ENCODE measurements at places on chromosomes 2 and 18.

DNA sequence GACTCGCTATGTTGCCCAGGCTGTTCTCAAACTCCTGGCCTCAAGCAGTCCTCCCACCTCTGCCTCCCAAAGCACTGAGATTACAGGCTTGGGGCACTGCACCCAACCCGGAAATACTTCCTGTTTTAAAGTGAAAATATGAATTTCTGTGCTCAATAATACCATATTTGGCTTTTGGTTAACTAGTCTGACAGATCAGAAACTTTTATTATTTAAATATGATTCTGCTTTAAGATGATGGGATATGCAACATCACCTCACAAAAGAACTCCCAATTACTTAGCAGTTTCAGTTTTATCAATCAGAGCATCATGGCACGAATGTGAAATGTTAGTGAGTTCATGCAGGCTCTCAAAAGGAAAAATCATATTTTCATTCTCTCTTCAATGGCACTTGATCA, 120.6 kb downstream of the PTRHD1 start:
- DNase-seq = no peak

- DNase-seq = no peak
Observed at GRCh38 chr2:31322371-31322770, 88.4 kb downstream of the EHD3 start.

DNA sequence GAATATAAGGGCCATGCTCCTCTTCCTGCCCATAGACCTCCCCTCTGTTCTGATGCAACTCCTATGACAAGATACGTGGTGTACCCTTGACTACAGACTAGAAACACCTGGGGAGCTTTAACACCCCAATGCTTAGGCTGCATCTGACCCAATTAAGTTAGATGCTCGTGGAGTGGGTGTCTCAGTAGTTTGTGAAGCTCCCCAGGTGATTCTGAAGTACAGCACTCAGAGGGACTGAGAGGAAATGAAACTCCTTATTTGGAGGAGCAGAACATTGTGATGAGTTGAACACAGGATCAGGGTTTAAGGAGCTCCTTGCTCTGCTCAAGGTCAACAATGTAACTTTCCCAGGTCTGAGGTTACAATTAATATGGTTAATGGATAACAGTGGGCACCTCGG, 80.3 kb upstream of the TTC39C start:
- no peak for DNase-seq

GRCh38 chr18:36075862-36076587, 8.7 kb upstream of the RPRD1A start:
- DNase-seq = peak; percentile 75

- DNase-seq = no peak
Observed at GRCh38 chr18:2907550-2908135, 60.8 kb downstream of the EMILIN2 start.

DNA sequence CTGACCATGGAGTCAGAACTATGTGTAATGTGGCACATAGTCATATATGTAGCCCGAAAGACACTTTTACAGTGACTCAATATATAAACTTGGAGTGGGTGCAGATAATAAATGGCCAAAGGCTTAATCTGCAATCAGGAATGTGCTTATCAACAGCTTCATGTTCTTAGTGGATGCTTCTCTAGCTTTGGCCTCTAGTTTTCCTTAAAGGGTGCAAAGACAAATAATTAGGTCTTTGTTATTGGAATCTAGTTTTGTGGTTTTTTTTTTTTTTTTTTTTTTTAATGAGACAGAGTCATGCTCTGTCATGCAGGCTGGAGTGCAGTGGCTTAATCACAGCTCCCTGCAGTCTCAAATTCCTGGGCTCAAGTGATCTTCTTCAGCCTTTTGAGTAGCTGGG, 625.6 kb downstream of the EPHA4 start:
- DNase-seq = no peak

- DNase-seq = no peak
Observed at GRCh38 chr18:55251254-55251971, 292.2 kb upstream of the CCDC68 start.

DNA sequence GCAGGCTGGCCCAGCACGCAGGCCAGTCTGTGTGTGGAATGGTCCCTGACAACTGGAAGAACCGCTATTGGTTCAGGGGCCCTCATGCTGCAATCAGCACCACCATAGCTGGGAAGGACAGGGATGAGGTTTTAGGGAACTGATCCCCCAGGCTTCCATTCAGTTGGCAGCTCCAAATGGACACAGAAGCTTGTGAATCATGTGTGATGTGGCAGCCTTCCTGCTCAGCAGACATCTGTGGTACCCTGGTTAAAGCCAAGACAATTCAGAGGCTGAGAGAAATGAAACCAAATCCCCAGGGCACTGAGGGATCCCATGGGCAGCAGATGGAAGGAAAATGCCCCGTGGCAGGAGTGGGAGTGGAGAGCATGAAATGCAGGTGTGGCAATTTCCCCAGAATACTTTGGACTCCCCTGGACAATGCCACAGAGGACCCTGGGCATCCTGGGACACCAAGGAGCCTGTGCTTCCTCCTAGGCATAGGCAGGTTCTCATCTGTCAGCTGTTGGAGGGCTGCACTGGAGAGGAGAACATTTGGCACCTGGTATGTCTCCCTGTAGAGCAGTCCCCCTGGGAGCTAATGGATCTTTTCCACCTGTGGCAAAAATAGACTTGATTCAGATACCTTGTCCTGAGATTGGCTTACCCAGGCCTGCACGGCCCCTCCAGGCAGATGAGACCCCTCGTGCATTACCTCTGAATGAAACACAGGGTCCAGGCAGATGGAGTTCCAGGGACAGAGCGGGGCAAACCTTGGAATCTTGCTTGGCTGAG, 162.2 kb upstream of the BCL2L11 start:
- no peak for DNase-seq

- no peak for DNase-seq
Observed at GRCh38 chr2:224764565-224765236, 48.5 kb upstream of the CCDC195 start.

DNA sequence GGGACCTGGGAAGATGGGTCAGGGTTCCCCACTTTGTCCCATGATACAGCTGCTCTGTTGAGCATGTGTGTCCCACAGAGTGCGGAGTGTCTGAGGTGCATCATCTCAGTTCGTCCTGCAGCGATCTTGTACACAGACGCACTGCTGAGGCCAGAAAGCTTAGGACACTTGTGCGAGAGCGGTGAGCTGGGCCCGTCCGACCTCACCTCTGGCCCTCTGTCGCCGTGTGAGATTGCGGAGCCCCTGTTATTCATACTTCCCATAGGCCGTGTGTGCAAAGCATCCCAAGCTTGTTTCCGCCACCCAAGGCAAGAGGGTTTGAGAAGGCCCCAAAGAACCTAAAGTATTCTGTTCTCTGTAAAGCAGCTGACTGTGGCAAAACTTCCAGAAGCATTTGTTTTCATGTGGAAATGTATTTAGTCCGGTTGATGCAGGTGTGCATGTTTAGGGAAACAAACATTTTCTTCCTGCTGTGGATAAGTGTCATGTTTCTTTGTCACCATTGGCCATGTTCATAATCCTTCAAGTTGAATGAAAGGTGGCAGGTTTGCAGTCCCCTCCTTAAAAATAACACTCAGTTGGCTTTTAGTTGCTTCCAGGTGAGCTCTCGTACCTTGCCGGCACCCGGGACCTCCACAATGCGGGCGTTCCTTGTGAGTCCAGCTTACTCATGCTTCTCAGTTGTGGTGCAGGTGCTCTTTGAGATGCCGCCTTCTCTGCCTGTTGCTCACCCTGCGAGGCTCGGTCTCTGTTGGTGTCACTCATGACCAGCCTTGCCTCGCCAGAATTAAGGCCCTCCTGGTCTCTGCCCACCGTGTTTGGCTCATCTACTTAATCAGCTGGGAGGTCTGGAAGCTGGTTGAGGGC, 5.3 kb downstream of the AGAP1 start:
- no peak for DNase-seq

- no peak for DNase-seq
Observed at GRCh38 chr2:99035920-99036319, 99.9 kb upstream of the CRACDL start.

GRCh38 chr2:105809097-105809473, 64.4 kb downstream of the NCK2 start:
- DNase-seq = no peak

- no peak for DNase-seq
Observed at GRCh38 chr18:46072376-46072867, 362 bp upstream of the PSTPIP2 start.

GRCh38 chr18:68985172-68985820, 187.4 kb downstream of the CCDC102B start:
- DNase-seq = no peak

DNA sequence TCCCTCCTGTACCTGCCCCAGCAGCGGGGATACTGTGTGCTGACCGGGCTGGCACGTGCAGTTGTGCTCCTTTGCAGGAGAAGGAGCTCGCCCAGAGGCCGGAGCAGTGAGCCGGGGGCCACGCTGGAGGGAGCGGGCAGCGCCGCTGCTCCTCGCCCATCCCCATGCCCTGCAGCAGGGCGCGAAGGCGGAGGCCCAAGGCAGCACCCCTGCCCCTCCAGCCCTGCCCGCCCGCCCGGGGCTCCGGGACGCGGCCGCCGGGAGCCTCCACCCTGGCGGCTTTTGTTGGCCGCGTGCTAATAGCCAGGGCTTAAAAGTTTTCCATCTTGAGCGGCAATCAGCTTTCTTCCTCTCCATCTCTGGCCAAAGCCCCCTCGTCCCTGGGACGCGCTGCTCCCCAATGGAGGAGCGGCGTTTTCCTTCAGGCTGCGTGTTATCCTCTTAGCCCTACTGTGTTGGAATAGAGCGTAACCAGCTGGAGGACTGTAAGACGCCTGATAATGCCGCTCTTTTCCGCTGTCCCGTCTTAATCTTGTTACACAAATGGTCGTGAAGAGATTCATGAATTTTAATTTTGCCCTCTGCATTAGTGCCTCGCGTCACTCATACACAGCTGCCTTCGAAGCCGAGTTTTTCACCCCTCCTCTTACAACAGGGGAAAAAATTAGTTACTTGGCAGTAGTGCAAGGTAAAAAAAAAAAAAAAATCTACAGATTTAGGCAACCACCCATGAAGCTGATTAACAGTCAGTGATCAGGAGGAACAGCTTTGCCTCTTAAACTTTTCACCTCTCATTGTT, 172.9 kb upstream of the SIX3 start:
- no peak for DNase-seq

DNA sequence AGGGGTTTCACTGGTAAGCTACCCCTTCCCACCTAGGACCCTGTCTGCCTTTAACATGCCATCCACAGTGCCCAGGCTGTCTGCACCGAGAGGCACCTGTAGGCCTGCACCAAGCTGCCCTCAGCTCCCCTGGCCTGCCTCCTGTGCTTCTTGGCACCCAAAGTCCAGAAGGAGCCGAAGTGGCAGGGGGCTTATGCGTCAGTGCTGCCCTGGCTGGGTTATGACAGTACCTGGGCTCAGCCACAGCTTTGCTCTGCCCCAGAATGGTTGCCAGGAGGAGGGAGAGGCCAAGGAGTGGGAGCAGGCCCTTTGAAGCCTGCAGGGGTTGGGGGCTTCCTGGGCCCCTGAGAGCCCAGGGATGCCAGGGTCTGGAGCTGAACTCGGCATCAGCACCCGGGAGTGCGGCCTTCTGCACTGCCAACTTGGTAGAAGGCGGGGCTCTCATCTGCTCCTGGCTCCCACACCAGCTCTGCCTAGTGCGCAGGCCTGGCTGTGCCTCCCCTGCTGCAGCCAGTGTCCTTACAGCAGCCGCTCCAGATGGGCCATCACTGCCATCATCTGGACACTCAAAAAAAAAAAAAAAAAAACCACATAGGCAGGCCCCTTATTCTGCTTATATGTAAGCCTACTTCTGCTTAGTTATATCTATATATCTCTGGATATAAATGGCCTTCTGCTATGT, 155.4 kb downstream of the THSD7B start:
- no peak for DNase-seq

DNA sequence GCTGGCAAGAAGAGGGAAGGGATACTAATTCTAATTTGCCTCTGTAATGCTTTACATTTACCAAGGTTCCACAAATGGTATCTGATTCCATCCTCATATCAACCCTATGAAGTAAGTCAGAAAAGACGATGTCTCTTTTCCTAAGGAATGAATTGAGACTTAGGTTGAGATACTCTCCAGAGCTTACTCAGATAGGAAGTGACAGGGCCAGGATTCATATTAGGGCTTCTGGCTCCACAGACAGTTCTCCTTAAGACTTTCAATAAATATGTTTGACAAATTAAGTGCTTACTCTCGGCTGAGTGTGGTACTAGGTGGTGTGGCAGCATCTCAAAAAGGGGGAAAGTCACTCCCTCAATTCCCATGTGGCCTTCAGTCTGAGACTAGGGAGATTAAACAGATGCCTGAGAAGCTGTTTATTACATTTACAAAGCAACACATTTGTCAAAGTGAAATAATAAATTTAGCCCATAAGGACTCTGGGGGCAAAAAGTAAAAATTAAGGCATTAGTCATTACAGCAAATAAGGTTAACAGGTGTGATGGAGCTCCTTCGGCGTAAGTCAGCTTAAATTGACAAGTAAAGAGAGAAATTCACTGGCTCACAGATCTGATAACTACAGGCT, 14.2 kb downstream of the CDK15 start:
- DNase-seq = no peak

DNA sequence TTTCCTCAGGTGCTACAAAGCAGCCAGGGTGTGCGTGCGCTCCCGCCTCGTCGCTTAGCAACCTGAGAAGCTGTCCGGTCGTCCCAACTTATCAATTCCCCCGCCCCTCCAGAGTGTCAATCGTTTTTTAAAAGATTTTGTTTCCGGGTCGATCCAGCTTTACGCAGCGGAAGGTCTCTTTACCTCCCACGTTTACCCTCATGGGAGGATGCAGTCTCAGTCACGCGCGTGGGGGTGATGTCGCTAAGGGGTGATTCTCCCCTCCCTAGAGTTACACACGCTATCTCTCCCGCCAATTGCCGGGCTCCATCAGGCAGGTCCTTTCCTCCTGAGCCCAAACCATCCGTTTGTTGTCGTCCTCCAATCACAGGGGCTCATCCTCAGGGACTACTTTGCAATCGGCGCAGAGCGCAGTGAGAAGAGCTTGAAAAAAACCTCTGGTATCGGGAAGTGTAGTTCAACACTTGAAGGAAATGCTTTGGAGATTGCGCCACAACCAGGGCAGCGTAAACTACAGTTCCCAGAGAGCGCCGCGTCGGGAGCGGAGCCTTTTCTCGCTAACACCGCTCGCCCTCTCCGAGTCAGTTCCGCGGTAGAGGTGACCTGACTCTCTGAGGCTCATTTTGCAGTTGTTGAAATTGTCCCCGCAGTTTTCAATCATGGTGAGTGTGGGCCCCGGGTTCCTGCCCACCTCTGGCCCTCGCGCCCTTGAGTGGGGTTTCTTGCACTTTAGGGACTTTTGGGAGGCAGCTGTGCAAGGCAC, at the start of the genes MDH1 and WDPCP:
Gene MDH1, plus strand, starts transcription at position 579 of the 763 bp plus-strand sequence. Its CDS starts 81 bp downstream, at position 660.
Gene WDPCP, minus strand, starts transcription at position 93 of the 763 bp plus-strand sequence. CDS start 206 bp downstream, outside the sequence.
- peak; percentile 95 for DNase-seq

DNA sequence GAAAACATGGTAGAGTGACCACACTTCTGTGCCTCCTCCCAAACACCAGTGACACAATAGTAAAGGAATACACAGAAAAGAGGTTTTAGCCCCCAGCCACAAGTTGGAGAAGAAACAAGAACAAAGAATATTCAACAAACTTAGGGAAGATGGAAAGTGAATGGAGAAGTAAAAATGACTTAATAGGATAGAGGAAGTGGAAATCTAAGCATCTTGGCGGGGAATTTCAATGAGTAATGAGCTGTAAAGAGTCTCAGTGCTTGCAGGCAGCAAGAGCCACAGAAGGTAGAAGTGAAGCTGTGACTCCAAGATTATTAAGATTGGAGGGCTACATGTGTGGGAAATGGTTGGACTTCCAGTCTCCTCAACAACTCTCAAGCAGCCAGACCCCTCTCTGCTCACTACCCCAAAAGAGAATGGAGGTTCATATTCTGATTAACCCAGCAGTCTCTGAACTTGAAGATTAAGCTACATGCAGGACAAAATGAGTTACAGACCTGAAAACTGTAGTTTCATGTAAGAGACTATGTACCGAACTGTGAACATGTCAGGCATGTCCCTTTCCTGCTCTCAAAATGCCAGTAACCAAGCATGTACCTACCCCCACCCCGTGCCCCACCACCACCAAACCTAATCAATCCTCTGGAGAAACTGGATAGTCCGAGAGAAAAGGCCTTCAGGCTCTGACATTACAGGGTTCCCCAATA, 16.9 kb upstream of the HNRNPLL start:
- no peak for DNase-seq

All from SJSA1 (cell line).